Vagina (tissue), 2 donors: ENCODE measurements at places on chromosomes 11 and 22.

GRCh38 chr11:66855574-66856495 lies 1.0 kb upstream of the LRFN4 start:
- DNase-seq, result no peak

- DNase-seq, result no peak
Measured at GRCh38 chr11:21556926-21557325, 636.0 kb upstream of the ANO5 start.

GRCh38 chr11:72297828-72298227 lies 53.9 kb upstream of the PHOX2A start:
- no peak for DNase-seq

- no peak for DNase-seq
Measured at GRCh38 chr11:15748132-15748531, 608.2 kb downstream of the SOX6 start.

DNA sequence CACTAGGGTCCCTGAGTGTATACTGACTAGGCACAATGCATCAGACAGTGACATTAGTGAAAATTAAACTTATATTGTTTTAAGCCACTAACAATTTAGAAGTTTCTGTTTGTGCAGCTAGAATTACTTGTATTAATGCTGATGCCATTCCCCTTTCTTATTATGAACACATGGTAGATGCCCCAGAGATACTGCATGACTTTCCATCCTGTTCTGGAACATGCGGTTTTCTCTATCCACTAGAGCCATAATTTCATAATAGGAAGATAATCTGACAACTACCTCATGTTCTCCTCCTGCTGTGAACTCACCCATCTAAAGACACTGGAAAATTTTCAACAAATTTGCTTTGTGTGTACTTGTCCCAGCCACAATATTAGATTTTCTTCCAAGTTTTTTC lies 1256.4 kb downstream of the FAM181B start:
- no peak for DNase-seq

DNA sequence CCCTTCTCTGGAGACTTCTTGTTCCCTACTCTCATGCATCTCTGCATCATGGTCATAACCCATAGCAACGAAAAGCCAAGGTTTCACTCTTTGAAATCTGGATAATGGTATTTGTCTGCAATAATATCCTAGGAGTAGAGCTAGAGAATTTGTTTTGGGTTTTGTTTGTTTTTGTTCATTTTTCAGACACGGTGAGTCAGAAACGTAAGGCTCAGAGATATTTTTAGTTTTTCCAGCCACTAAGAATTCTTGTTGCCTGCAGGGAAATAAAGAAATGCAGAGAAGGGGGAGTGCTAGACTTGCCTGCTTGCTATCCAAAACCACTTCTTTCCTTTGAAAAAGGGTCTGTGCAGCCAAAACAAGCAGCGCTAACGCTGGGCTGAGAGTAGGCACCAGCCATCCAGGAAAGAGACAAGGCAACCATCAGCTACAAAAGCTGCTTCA lies 26.0 kb downstream of the POU2AF3 start:
- no peak for DNase-seq

- DNase-seq, result no peak
Measured at GRCh38 chr11:135074397-135074998, 662.5 kb upstream of the B3GAT1 start.
